ENCODE measurements at places on chromosomes 2 and 18. TPM values are rescaled to one million over a fixed set of nuclear protein-coding genes. Genes with fewer than 3 reads are reported as not detected.
A peak's percentile ranks its signal among the peaks of the same experiment; 100 is the strongest.

GRCh38 chr2:119756837-119757236 is 2.9 kb upstream of the PTPN4 start:
- DNase-seq: peak; percentile 80

- DNase-seq: no peak
These were observed 26.9 kb upstream of the SLC66A3 start for GRCh38 chr2:11128243-11128951.

DNA sequence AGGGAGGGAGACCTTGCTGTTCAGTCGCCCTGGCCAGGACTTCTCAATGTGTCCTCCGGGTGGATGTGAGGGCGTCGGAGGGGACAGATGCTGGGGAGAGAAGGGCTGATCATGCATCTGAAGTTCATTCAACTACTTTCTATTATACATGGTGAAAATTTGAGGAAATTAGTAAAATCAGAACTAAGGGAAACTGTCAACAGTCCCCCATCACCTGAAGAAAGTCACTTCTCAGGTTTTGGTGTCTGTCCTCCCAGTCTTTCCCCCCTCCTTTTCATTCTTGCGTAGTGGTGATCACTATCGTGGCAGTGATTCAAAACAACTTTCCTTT is 17.4 kb upstream of the ACKR3 start:
- DNase-seq: no peak

- no peak for DNase-seq
These were observed 124.1 kb upstream of the XIRP2 start for GRCh38 chr2:166764216-166764615.

- no peak for DNase-seq
These were observed 11.5 kb downstream of the TNFRSF11A start for GRCh38 chr18:62336618-62337017.

The SCRN3 gene
- total RNA-seq: 25.0 TPM

The TNFRSF11A gene
- 2.7 TPM for total RNA-seq

The TMEM163 gene
- 0.45 TPM for total RNA-seq

Data from sciatic nerve (tissue), 2 donors.